ENCODE measurements at places on chromosomes 6 and 20. TPM values are rescaled to one million over a fixed set of nuclear protein-coding genes. Genes with fewer than 3 reads are reported as not detected.

Gene LGSN
- total RNA-seq: under 0.01 TPM

Gene SNAP25
- 0.77 TPM for total RNA-seq

Gene PRL
- total RNA-seq: not detected

Gene EYA2
- total RNA-seq: 0.28 TPM

Gene LINC00237
- total RNA-seq: not detected
